Progenitor cell of endocrine pancreas (in vitro differentiated cells): ENCODE measurements at places on chromosomes 1 and 21. TPM values are rescaled to one million over a fixed set of nuclear protein-coding genes. Genes with fewer than 3 reads are reported as not detected.

GRCh38 chr1:31207569-31207968, 32.1 kb downstream of the NKAIN1 start:
- no peak for DNase-seq

DNA sequence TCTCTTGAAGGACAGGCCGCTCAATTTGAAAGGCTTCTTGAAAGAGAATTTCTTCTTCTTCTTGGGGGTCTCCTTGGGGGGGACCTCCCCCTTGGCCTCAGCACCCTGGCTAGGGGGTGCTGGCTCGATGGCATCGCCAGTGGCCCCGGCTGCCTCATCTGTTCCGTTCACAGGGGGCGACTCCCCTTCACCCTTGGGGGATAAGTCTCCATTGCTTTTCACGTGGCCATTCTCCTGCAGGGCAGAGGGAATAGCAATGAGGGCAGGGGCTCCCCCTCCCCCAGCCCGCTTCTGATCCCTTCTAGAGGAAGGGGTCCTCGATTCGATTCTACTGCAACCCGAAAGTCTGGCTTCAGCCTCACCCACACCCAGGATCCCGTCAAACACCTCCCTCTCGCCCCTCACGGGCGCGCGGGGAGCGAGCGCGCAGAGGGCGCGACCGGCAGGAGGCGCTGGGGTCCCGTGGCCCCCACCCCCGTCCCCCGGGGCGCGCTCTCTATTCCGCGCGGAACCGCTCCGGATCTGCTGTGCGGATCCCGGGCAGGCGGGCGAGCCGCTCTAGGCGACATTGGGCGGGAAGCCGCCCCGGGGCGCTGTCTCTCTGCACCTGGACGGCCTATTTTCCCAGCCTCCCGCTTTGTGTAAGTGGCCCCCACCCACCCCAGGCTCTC, 1.0 kb downstream of the MARCKSL1 start:
- DNase-seq: no peak

- no peak for DNase-seq
These were observed 19.2 kb downstream of the DSTYK start for GRCh38 chr1:205192287-205192686.

- no peak for DNase-seq
These were observed 150.9 kb downstream of the GRIK3 start for GRCh38 chr1:36883315-36883949.

DNA sequence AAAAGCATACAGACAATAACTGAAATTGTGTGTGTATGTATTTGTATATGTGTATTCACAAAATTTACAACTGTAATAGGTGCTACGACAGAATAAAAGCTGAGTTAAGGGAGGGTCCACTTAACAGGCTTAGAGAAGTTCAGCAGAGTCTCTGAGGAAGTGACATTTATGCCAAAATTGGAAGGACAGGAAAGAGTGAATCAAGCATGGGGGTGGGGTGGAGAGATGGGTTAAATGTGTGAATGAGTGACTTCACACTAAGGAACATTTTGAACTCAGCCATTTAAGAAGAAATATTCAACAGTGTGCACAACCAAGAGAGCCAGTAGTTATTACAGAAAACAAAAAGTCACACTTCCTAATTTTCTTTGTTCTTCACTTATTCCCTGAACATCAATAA, 53.8 kb upstream of the RGS1 start:
- DNase-seq: no peak

The SPATA21 gene
- total RNA-seq: not detected in 2 replicates

GRCh38 chr1:58749646-58750045, 34.2 kb downstream of the JUN start:
- no peak for DNase-seq

The RPTN gene
- not detected in 2 replicates for total RNA-seq

DNA sequence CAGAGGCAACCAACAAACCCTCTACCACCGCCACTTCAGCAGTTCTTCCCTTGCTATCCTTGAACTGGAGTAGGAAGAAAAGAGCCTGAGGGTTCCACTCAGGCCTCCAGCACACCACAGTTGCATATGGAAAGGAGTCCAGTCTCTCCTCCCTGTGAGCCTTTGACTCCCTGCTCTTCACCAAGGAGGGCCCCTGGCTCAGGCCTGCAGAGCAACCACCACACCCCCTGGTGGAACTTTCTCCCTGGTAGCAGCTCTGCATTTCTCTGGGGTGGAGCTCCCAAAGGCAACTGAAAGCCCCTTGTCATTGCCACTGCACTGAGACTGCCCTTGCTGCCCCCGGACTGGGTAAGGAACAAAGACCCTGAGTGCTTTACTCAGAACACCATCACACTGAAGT, 1021.5 kb upstream of the ADGRL2 start:
- DNase-seq: no peak

GRCh38 chr1:200899015-200899386, 4.3 kb downstream of the INAVA start:
- DNase-seq: no peak

DNA sequence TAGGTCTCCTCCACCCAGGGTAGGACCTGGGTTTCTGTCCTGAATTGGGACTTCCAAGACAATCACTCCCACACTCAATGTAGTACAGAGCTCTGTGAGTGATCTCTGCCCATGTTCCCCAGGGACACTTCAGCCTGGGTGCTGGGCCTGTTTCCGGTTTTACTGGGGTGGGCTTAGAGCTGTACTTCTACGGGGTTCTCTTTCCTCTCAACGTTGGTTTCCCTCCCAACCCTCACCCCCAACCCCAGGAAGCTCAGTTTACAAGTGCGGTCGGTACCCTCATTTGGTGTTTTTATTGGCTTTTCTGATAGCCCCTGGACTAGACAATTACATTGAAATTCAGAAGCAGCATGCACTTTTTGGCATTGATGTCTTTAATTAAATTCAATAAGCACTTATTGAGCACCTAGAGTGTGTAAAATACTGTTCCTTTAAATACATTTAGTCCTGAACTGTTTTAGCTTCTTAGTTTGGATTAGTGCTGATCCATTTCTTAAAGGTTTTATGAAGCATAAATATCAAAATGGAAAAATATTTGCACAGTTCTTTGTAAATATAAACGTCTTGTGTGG, 542 bp upstream of the XPR1 start:
- no peak for DNase-seq

DNA sequence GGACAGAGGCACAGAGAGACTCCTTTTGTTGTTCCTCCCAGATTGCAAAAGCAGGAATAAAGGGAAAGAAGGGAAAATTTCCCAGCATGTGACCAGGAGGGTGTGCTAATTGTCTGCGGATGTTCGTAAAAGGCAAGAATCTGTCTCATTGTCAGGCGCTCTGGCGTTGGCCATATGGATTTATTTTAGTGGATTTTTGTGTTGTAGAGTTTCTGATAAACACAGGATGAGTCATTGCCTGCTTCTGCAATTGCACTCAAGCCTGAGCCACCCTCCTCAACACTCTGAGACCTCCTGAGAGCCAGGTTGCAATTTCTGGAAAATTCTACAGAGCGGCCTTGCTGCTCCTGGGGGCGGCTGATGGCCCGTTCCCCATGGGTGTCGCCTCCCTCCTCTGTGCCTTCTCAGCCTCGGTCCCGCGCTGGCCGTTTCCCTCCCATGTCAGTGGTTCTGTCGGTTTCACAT, 227.7 kb downstream of the KAZN start:
- DNase-seq: no peak

- DNase-seq: no peak
These were observed 185.6 kb downstream of the TOMM20 start for GRCh38 chr1:234942879-234943506.

The BSND gene
- not detected in 2 replicates for total RNA-seq
